Neural crest cell (in vitro differentiated cells): ENCODE measurements at places on chromosomes 2 and 18. TPM values are rescaled to one million over a fixed set of nuclear protein-coding genes. Genes with fewer than 3 reads are reported as not detected.

GRCh38 chr2:147713349-147713748 is 131.5 kb upstream of the ACVR2A start:
- H3K27me3 ChIP-seq, result no peaks in the 10 kb centered on the region
- no peaks in the 10 kb centered on the region for H3K36me3 ChIP-seq
- no peak overlapping the region for H3K4me3 ChIP-seq
- no peaks in the 10 kb centered on the region for H3K4me1 ChIP-seq
- no peak overlapping the region for H3K27ac ChIP-seq

DNA sequence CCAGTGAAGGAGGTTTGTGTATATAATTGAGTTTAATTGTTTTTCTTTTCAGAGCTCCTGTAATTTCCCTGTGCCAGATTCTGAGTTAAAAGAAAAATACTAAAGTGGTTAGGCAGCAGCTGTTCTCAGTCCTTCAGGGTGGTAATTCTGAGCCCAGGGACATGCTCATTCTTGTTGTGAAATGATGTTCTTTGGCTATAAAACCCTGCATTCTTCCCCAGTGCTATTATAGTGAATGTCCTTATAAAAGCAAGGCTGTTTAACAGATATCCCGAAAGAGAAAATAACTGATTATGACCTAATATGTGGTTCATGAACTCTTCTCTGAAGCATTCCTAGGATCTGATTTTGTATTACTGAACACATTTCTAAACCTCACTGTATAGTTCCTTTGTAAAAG is 34.0 kb downstream of the ADAM23 start:
- DNase-seq, result no peak
- H3K36me3 ChIP-seq, result peaks cover 6% of the 10 kb centered on the region
- no peak overlapping the region for H3K4me3 ChIP-seq

GRCh38 chr2:170332676-170333402 is 154.9 kb downstream of the MYO3B start:
- no peaks in the 10 kb centered on the region for H3K27me3 ChIP-seq
- no peaks in the 10 kb centered on the region for H3K4me1 ChIP-seq
- no peak for DNase-seq
- H3K36me3 ChIP-seq, result no peaks in the 10 kb centered on the region

DNA sequence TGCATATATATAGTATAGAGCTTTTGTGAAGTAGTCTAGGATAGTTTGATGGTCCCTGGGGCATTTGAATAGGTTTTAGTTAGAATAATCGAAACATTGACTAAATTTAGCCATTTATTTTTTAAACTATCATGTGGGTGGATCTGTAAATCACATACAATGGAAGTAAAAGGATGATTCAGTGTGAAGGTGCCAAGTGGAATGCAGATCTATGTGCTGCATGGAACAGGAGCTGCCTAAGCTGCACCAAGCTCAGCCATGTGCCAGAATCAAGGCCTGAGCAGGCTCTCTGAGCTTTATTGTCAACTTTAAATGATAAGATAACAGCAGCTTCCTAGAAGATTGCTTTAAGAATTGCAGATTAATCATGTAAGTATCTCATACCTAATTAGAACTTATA is 1996.2 kb upstream of the PIK3C3 start:
- H3K4me1 ChIP-seq, result no peaks in the 10 kb centered on the region
- no peaks in the 10 kb centered on the region for H3K27me3 ChIP-seq
- H3K4me3 ChIP-seq, result no peak overlapping the region
- H3K36me3 ChIP-seq, result no peaks in the 10 kb centered on the region

DNA sequence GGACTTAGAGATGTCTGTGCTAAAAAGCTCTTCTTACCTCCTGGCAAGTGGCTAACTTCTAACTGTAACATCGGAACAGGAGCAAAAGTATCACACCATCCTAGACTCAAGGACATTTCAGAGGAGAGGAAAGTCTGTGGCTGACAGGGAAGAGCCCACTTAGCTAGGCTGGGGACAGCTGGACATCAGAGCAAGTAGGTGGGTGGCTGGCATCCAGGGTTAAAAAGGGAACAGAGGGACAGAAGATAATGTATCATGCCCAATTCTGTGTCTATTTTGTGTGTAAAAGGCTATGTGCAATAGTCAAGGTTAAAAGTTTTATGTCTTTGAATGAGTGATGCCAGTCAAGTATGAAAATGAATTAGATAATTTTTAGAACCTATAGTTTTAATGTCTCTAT is 216.4 kb downstream of the GCA start:
- H3K27me3 ChIP-seq, result no peaks in the 10 kb centered on the region
- H3K27ac ChIP-seq, result no peak overlapping the region
- DNase-seq, result no peak
- H3K4me1 ChIP-seq, result no peaks in the 10 kb centered on the region

DNA sequence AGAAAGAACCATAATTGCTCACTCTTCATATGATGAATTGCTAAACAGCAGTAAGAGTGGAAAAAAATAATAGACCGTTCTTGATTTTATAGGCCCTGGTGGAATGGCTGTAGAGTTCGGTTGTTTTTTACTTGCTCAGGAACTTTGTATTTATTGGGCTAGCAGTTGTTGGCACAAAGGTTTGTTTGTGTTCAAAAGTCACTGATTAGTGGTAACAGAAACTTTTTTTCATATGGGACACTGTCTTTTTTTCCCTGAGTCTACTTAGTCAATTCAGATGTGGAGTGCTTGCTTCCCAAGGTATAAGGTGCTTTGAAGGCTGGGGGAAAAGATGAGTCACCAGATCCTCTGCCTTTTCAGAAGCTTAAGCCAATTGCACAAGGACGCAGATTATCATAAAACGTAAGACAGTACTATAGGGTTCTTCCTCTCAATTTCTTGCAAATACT is 25.8 kb downstream of the PHLPP1 start:
- H3K27ac ChIP-seq, result no peak overlapping the region
- peaks cover 7% of the 10 kb centered on the region for H3K36me3 ChIP-seq
- peaks cover 43% of the 10 kb centered on the region for H3K4me1 ChIP-seq
- DNase-seq, result no peak

GRCh38 chr2:182128821-182129707 is 143.4 kb downstream of the PPP1R1C start:
- peaks cover 4% of the 10 kb centered on the region for H3K36me3 ChIP-seq
- H3K27me3 ChIP-seq, result no peaks in the 10 kb centered on the region
- H3K4me1 ChIP-seq, result peaks cover 8% of the 10 kb centered on the region
- H3K4me3 ChIP-seq, result no peak overlapping the region
- no peak overlapping the region for H3K27ac ChIP-seq

GRCh38 chr2:220811115-220811514 is 761.0 kb downstream of the EPHA4 start:
- no peak overlapping the region for H3K27ac ChIP-seq
- no peak for DNase-seq
- no peaks in the 10 kb centered on the region for H3K27me3 ChIP-seq
- H3K36me3 ChIP-seq, result no peaks in the 10 kb centered on the region
- no peak overlapping the region for H3K4me3 ChIP-seq
- H3K4me1 ChIP-seq, result no peaks in the 10 kb centered on the region

WDFY1 gene
- 41.1 and 43.3 TPM in 2 replicates for total RNA-seq

EFR3B gene
- total RNA-seq, result 40.7 and 41.2 TPM in 2 replicates

RAX gene
- total RNA-seq, result not detected in 2 replicates

PROKR1 gene
- total RNA-seq, result 0.09 and 0.16 TPM in 2 replicates

HRH4 gene
- 0.07 TPM in 1 of 2 replicates, not detected in the other for total RNA-seq

EXOC6B gene
- 28.0 and 28.2 TPM in 2 replicates for total RNA-seq
